ENCODE measurements at places on chromosomes 2 and 18. TPM values are rescaled to one million over a fixed set of nuclear protein-coding genes. Genes with fewer than 3 reads are reported as not detected.

Gene BCL2L11
- total RNA-seq: 14.9 TPM

Gene SPEG
- total RNA-seq: 26.7 TPM

Gene TMEM247
- total RNA-seq: not detected

Gene CCDC85A
- 0.18 TPM for total RNA-seq

Gene ZC3H6
- total RNA-seq: 7.0 TPM

GRCh38 chr2:69466728-69467127, 29.5 kb upstream of the NFU1 start:
- H3K4me1 ChIP-seq: no peaks in the 10 kb centered on the region
- DNase-seq: no peak
- no peak overlapping the region for H3K4me3 ChIP-seq
- H3K27ac ChIP-seq: no peak overlapping the region

DNA sequence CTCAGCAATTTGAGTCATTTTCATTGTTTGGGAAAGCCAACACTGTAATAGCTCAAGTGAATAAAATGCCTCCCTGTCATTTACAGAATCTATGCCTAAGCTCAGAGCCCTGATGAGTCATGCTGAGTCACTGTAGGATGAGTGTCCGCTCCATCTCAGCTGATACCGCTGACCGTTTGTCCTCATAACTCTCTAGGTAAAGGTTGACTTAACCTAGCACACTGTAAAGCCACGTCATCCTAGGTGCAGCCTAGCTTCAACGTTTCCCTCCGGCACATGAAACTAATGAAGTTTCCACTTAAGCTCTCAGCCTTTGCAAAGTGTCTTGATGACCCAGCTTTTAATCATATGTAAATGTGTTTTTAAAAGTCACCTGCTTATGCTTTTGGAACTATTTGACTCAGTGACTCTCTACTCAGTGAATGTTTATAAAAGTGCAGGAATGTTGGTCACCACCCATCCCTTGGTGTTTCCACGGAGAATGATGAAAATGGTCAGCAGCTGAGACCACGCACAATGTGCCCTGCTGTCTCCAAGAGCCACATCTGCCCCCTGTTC, 154.0 kb downstream of the PMAIP1 start:
- H3K27ac ChIP-seq: no peak overlapping the region
- DNase-seq: peak; percentile 68
- H3K4me1 ChIP-seq: no peaks in the 10 kb centered on the region
- no peaks in the 10 kb centered on the region for H3K27me3 ChIP-seq
- H3K36me3 ChIP-seq: no peaks in the 10 kb centered on the region

DNA sequence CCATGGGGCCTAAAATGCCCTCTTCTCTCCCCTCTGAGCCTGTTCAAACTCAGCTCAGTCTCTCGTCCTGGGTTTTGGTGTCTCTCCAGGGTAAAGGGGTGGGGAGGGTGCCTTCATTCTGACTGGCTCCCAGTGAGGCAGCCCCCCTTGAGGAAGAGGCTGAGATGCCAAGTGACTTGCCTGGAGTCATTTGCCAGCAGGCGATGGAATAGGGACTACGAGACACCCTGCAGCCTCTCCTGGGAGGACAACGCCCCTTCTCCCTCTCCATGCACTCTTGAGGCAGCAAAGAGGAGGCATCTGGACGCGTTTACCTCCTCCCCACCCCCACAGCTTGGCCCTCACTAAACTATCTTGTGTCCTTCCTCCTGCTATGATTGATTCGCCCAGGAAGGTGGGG, 760 bp upstream of the STON1 start:
- no peak overlapping the region for H3K4me3 ChIP-seq
- H3K27ac ChIP-seq: no peak overlapping the region
- DNase-seq: peak; percentile 76

DNA sequence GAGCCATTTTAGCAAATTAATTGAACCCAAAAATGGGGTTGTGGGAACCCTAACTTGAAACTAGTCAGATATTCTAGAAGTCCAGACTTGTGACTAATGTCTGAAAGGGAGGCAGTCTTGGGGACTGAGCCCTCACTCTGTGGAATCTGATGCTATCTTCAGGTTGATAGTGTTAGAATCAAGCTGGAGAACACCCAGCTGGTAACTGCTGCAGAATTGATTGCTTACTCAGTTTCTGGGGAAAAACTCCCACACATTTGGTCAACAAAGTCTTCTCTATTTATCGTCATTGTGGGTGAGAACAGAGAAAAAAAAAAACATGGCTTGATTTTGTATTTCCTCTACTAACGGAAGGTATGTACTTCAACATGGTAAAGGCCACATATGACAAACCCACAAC, 1925.8 kb upstream of the CELF4 start:
- no peak overlapping the region for H3K27ac ChIP-seq
- no peaks in the 10 kb centered on the region for H3K36me3 ChIP-seq
- H3K4me1 ChIP-seq: peaks cover 6% of the 10 kb centered on the region
- DNase-seq: no peak
- no peaks in the 10 kb centered on the region for H3K27me3 ChIP-seq

DNA sequence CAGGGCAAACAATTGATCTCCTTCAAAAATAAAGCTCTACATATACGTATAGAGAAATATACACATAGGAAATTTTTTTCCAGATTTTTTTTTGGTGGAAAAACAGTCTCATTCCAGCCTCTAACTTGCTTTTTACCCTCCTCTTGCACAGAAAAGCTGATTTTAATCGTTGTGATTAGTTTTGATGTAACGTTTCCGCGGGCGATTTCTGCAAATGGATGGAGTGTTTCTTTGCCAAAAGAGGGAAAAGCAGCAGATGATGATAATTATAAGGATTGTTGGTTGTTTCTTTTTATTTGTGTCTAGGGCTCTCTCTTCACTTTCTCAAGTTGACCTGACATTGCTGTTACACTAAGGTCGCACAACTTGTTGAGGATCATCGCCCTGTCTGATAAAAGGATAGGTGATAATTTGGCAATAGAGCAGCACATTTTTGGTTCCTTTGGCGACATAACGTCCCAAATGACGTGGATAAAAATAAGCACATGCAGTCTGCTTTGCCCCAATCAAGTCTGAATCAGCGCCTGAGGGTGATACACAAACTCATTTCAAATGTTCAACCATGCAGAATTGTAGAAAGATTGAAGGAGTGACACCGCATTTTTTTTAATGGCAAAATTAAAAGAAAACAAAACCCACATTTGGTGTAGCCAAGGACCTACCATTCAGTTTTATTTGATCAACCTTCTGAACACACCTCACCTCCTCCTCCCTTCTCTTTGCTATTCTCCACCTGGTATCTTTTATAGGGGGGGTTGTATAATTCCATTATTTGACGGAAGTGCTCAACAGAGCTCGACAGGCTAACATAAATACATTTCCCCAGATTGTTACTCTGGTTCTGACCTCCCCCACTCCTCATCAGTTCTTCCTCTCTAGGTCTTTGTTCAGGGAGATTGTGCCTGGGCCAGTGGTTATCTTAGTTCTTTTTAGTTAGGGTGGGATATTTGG, 109.6 kb upstream of the KCTD1 start:
- H3K27ac ChIP-seq: no peak overlapping the region
- peak overlapping the region; percentile 90 for H3K4me3 ChIP-seq
- DNase-seq: no peak
- H3K27me3 ChIP-seq: peaks cover 83% of the 10 kb centered on the region

GRCh38 chr18:26978812-26979341, 113.4 kb upstream of the AQP4 start:
- no peak overlapping the region for H3K27ac ChIP-seq
- H3K36me3 ChIP-seq: no peaks in the 10 kb centered on the region
- no peaks in the 10 kb centered on the region for H3K27me3 ChIP-seq
- DNase-seq: no peak
- peaks cover 5% of the 10 kb centered on the region for H3K4me1 ChIP-seq

DNA sequence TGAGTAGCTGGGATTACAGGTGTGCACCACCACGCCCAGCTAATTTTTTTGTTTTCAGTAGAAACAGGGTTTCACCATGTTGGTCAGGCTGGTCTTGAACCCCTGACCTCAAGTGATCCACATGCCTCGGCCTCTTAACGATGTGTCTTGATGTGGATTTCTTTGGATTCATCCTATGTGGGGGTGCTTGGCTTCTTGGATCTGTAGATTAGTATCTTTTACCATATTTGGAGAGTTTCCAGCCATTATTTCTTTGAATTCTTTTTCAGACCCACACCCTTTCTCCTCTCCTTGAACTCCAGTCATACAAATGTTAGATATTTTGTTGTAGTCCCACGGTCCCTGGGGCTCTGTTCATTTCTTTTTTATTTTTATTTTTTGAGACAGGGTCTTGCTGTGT, 6.8 kb upstream of the TOGARAM2 start:
- H3K27ac ChIP-seq: no peak overlapping the region
- no peak overlapping the region for H3K4me3 ChIP-seq
- peaks cover 4% of the 10 kb centered on the region for H3K4me1 ChIP-seq
- no peaks in the 10 kb centered on the region for H3K36me3 ChIP-seq
- no peak for DNase-seq

- no peaks in the 10 kb centered on the region for H3K36me3 ChIP-seq
- no peak overlapping the region for H3K4me3 ChIP-seq
- DNase-seq: no peak
- H3K27me3 ChIP-seq: no peaks in the 10 kb centered on the region
- no peaks in the 10 kb centered on the region for H3K4me1 ChIP-seq
These were observed 40.5 kb upstream of the TXNDC2 start for GRCh38 chr18:9845256-9845655.

- H3K27me3 ChIP-seq: no peaks in the 10 kb centered on the region
- H3K4me3 ChIP-seq: no peak overlapping the region
- H3K27ac ChIP-seq: no peak overlapping the region
- H3K36me3 ChIP-seq: peaks cover 5% of the 10 kb centered on the region
These were observed 198.3 kb downstream of the SMAD7 start for GRCh38 chr18:48752478-48752877.

DNA sequence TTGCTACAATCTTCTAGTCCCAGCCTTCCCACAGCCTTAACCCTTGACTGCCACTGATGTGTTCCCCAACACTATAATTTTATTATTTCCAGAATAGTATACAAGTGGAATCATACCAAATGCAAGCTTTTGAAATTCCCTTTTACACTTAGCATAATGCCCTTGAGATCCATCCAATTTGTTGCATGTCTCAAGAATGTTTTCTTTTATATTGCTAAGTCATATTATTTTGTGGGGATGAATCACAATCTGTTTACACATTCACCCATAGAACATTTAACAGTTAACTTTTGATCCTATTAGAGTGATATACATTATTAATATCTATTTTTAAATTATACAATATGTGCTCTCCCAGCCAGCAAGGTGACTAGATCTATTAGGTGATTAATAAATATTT, 74.3 kb upstream of the KYNU start:
- H3K36me3 ChIP-seq: no peaks in the 10 kb centered on the region
- no peaks in the 10 kb centered on the region for H3K27me3 ChIP-seq
- H3K27ac ChIP-seq: no peak overlapping the region
- no peaks in the 10 kb centered on the region for H3K4me1 ChIP-seq

- peak overlapping the region; percentile 96 for H3K4me3 ChIP-seq
- H3K27me3 ChIP-seq: no peaks in the 10 kb centered on the region
- no peak overlapping the region for H3K27ac ChIP-seq
- H3K4me1 ChIP-seq: peaks cover 3% of the 10 kb centered on the region
- DNase-seq: peak; percentile 67
- H3K36me3 ChIP-seq: peaks cover 5% of the 10 kb centered on the region
These were observed 1.0 kb downstream of the MARS2 start for GRCh38 chr2:197705912-197706838.

DNA sequence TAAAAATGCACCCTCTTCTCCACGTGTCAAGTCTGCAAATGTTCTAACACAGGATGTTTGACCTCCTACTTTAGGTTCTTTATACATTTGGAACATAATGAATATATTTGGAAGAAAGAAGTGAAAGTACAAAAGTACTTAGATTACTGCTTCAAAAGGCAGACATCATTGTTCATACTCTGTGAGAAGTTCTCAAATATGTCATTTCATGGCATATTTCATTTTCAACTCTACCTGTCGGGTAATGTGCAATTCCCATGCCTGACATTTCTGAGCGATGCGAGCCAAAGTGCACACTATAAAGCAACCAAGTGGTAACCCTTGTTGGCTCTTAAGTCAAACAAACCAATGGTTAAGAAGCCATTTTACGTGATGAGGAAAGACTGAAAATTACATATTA, 7.0 kb downstream of the BUB1 start:
- no peak for DNase-seq
- no peaks in the 10 kb centered on the region for H3K4me1 ChIP-seq
- H3K36me3 ChIP-seq: peaks cover 88% of the 10 kb centered on the region

GRCh38 chr2:120538691-120539423, 192.9 kb downstream of the INHBB start:
- DNase-seq: no peak
- H3K4me1 ChIP-seq: peaks cover 15% of the 10 kb centered on the region
- H3K27me3 ChIP-seq: peaks cover 7% of the 10 kb centered on the region
- H3K27ac ChIP-seq: no peak overlapping the region

DNA sequence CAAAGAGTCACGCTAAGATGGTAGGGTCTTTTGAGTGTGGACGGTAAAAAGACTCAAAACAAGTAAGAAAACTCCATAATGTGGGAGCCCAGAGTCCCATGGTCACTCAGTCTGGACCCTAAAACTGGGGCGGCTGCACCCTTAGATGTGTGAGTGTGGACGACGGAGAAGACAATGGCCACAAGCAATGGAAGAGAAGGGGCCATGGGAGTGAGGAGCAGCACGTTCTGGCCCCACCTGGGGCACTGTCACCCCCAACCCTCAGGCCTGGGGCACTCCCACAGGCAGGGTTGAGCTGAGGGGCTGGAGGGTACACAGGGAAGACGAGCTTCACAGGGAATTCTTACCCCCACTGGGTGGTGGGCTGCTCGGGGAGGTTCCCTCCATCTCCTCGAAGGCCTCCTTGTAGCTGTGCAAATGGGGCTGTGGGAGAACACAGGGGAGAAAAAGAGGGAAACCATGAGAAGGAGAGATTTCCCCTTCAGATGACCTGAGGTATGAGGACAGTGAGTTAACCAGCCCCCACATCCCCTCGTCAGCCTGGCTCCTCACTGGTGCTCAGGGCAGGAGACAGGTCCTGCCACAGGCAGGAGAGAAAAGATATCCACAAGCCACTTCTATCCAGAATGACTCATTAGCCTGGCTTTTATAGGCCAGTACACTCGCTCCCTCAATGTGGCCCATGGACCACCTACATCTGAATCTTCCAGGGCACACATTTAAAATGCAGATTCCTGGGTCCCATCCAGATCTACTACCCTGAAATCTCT, 167.9 kb downstream of the TNS1 start:
- no peak overlapping the region for H3K4me3 ChIP-seq
- H3K27ac ChIP-seq: no peak overlapping the region
- H3K36me3 ChIP-seq: no peaks in the 10 kb centered on the region
- H3K27me3 ChIP-seq: no peaks in the 10 kb centered on the region
- no peak for DNase-seq
- peaks cover 3% of the 10 kb centered on the region for H3K4me1 ChIP-seq

GRCh38 chr18:79185648-79186047, 116.5 kb downstream of the ATP9B start:
- DNase-seq: no peak
- H3K36me3 ChIP-seq: no peaks in the 10 kb centered on the region
- no peak overlapping the region for H3K27ac ChIP-seq
- H3K27me3 ChIP-seq: no peaks in the 10 kb centered on the region
- H3K4me3 ChIP-seq: no peak overlapping the region

GRCh38 chr2:162116352-162116751, 35.7 kb downstream of the GCG start:
- no peaks in the 10 kb centered on the region for H3K27me3 ChIP-seq
- H3K4me1 ChIP-seq: peaks cover 4% of the 10 kb centered on the region
- H3K36me3 ChIP-seq: no peaks in the 10 kb centered on the region
- H3K27ac ChIP-seq: no peak overlapping the region

- H3K27ac ChIP-seq: no peak overlapping the region
- no peaks in the 10 kb centered on the region for H3K27me3 ChIP-seq
- H3K36me3 ChIP-seq: no peaks in the 10 kb centered on the region
- no peak for DNase-seq
These were observed 21.8 kb downstream of the WDR7 start for GRCh38 chr18:56672981-56673380.

Data from endodermal cell (in vitro differentiated cells).